ENCODE measurements at places on chromosomes 3 and 15. TPM values are rescaled to one million over a fixed set of nuclear protein-coding genes. Genes with fewer than 3 reads are reported as not detected.

GRCh38 chr15:92821491-92822116, 78.5 kb upstream of the CHD2 start:
- H3K27ac ChIP-seq = peak overlapping the region; percentile 87
- peaks cover 28% of the 10 kb centered on the region for H3K4me1 ChIP-seq
- DNase-seq = no peak
- H3K27me3 ChIP-seq = no peaks in the 10 kb centered on the region

- no peak for DNase-seq
- no peak overlapping the region for H3K27ac ChIP-seq
Measured at GRCh38 chr3:41681479-41681878, 280.4 kb downstream of the ULK4 start.

- no peak overlapping the region for H3K27ac ChIP-seq
- H3K36me3 ChIP-seq = no peaks in the 10 kb centered on the region
- peaks cover 7% of the 10 kb centered on the region for H3K4me1 ChIP-seq
- no peak for DNase-seq
- H3K27me3 ChIP-seq = no peaks in the 10 kb centered on the region
Measured at GRCh38 chr3:127467391-127467790, 123.1 kb downstream of the TPRA1 start.

DNA sequence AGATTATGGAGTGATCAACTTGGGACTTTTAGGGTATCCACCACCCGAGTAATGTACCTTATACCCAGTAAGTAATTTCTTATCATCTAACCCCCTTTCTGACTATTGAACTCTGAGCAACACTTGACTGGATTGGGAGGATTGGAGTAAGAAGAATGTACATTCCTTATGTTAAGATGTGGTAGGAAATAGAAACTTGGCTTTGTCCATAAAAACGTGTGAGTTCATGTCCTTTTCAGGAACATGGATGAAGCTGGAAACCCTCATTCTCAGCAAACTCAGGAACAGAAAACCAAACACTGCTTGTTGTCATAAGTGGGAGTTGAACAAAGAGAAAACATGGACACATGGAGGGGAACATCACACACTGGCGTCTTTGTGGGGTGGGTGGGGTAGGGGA, 112.3 kb downstream of the PTPRG start:
- peaks cover 7% of the 10 kb centered on the region for H3K4me1 ChIP-seq
- H3K4me3 ChIP-seq = no peak overlapping the region
- no peak for DNase-seq

DNA sequence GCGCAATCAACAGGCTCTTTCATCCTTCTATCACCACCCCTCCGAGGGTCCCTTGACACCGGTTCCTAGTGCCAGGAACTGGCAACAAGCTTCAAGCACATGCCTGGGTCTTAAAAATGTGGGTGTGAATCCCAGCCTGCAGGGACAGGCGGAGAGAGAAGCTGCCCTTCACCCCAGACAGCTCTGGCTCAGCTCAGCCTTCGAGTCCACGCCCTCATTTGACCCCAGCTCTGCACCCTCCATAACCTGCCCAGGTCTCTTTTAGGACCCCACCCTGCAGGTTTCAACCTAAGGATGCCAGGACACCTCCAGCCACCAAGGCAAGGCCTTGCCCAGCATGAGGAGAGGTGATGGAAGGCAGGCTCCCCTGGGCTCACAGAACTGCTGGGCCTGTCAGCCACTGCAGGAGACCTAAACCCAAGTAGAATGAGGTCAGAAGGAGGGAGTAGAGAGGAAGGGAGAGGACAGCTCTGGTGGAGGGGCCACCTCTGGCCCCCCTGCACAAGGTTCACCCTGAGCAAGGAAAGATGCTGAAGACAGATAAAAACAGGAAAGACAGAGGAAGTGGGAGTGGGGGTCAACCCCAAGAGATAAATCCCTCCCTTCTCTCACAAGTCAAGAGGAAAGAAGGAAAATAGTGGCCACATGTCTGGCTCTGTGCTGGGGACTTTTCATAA, 2.6 kb upstream of the LOXL1 start:
- H3K36me3 ChIP-seq = no peaks in the 10 kb centered on the region
- H3K4me1 ChIP-seq = peaks cover 53% of the 10 kb centered on the region
- no peak overlapping the region for H3K4me3 ChIP-seq
- peaks cover 3% of the 10 kb centered on the region for H3K27me3 ChIP-seq
- H3K27ac ChIP-seq = peak overlapping the region; percentile 77
- DNase-seq = no peak

- H3K27ac ChIP-seq = peak overlapping the region; percentile 77
- H3K36me3 ChIP-seq = peaks cover 78% of the 10 kb centered on the region
- no peak for DNase-seq
- H3K4me3 ChIP-seq = no peak overlapping the region
- H3K27me3 ChIP-seq = no peaks in the 10 kb centered on the region
Measured at GRCh38 chr15:60375306-60375705, 22.5 kb downstream of the ANXA2 start.

DNA sequence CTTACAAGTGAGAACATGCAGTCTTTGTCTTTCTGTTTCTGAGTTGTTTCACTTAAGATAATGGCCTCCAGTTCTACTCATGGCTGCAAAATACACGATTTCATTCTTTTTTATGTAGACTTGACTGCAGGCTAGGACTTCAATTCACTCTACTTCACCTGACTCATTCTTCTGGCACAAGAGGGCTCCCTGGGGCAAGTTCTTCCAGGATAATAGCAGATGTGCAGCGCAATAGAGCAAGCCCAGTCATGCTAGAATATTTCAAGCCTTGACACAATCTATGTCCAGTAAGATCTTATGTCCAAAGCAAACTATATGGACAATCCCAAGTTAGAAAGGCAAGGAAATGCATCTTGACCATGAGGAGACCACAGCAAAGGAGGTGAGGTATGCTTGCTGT, 211.7 kb upstream of the GADL1 start:
- H3K36me3 ChIP-seq = no peaks in the 10 kb centered on the region
- H3K4me3 ChIP-seq = no peak overlapping the region
- no peak for DNase-seq
- H3K27me3 ChIP-seq = no peaks in the 10 kb centered on the region
- no peaks in the 10 kb centered on the region for H3K4me1 ChIP-seq

GRCh38 chr3:177488740-177489139, 291.5 kb upstream of the TBL1XR1 start:
- peaks cover 11% of the 10 kb centered on the region for H3K4me1 ChIP-seq
- no peak for DNase-seq
- H3K36me3 ChIP-seq = no peaks in the 10 kb centered on the region
- no peak overlapping the region for H3K4me3 ChIP-seq
- H3K27me3 ChIP-seq = no peaks in the 10 kb centered on the region

DNA sequence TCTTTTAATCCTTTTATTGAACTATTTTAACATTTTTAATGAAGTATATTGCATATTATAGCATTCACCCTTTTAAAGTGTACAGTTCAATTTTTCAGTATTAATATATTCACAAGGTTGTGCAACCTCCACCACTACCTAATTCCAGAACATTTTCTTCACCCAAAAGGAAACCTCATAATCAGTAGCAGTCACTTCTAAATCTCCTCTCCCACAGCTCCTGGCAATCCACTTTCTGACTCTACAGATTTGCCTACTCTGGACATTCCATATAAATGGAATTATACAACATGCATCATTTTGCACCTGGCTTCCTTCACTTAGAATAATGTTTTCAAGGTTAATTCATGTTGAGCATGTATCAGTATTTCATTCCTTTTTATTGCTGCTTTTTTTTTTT, 55.0 kb upstream of the HRH1 start:
- no peak overlapping the region for H3K27ac ChIP-seq
- no peak for DNase-seq
- no peaks in the 10 kb centered on the region for H3K36me3 ChIP-seq
- H3K27me3 ChIP-seq = no peaks in the 10 kb centered on the region

DNA sequence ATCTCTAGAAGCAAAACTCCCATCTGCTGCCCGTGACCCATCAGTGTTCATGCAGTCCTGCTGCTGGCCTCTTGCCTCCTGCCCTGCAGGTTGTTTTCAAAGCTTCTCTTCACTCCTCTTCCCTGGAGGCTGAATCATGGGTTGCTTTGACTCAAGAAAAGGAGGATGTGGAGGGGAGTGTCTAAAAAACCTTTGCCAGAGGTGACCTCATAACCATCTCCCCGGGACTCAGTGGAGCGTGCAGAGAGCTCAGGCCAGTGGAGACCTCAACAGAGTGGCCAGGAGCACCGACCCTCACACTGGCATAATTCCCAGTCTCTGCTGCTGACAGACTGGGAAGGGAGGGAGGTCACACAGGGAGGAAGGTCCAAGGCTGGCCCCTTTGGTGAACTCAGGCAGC, 60.9 kb upstream of the ITGA11 start:
- H3K36me3 ChIP-seq = no peaks in the 10 kb centered on the region
- H3K27ac ChIP-seq = no peak overlapping the region
- no peak overlapping the region for H3K4me3 ChIP-seq
- no peaks in the 10 kb centered on the region for H3K4me1 ChIP-seq

DNA sequence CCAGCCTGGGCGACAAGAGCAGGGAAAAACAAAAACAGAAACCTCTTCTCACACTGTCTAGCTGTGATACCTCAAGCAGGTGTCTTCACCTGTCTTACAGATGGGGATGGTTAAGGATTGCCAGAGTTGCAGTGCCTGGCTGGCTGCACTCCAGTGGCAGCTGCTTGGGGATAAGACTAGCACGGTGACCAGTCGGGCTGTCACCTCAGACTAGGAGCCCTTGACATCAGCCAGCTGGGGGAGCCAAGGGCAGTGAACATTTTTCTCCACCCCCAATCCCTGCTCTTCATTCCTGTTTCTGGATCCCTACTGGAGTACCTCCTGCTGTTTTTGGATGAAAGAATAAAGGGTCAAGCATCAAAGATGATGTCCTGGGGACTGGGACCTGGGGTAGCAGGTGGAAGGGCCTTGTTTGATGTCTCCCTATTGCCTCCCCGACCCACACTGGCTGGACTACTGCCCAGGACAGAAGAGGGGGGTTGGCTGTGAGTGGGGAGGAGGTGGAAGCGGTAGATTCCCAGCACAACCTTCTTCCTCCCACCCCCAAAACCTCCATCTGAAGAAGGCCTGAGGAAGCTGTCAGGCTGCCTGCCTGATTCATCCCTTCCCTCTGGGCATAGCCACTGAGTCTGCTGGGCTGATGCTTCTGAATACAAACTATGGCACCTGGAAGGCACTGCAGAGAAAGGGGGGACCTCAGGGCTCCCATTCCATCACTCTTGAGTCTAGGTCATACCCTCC, 7.0 kb upstream of the CPNE9 start:
- no peaks in the 10 kb centered on the region for H3K27me3 ChIP-seq
- DNase-seq = no peak
- H3K4me1 ChIP-seq = no peaks in the 10 kb centered on the region

DNA sequence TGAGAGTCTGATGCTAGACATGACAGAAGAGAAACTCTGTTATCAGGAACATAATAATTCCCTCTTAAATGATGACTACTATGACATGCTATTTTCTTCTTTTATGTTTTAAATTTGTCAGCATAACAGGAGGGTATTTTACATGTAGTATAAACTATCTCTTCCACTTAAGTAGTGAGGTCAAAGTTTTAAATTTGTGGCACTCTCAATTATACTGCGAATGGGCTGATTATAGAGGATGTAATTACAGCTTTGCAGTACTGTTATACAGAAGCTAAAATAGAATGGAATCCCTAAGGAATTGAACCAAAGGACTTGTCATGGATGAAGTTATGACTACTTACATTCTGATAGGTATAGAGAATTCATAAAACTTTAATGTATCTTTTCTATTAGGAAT, 34.3 kb downstream of the CMSS1 start:
- peaks cover 5% of the 10 kb centered on the region for H3K36me3 ChIP-seq
- DNase-seq = no peak
- no peak overlapping the region for H3K4me3 ChIP-seq
- no peaks in the 10 kb centered on the region for H3K27me3 ChIP-seq
- H3K27ac ChIP-seq = no peak overlapping the region

Gene KBTBD12
- total RNA-seq = 0.89 TPM

Gene NRROS
- total RNA-seq = 19.8 TPM

Gene GRIP2
- 0.33 TPM for total RNA-seq

Gene NUTM1
- not detected for total RNA-seq

Gene DUOX1
- total RNA-seq = 458 TPM

Gene TJP1
- total RNA-seq = 111 TPM

Gene SLC6A20
- total RNA-seq = 2.1 TPM

Gene CIB2
- 1.2 TPM for total RNA-seq

Gene CD80
- total RNA-seq = 7.4 TPM

Gene C3orf22
- not detected for total RNA-seq
